ENCODE measurements at places on chromosomes 12 and 14. TPM values are rescaled to one million over a fixed set of nuclear protein-coding genes. Genes with fewer than 3 reads are reported as not detected.

DNA sequence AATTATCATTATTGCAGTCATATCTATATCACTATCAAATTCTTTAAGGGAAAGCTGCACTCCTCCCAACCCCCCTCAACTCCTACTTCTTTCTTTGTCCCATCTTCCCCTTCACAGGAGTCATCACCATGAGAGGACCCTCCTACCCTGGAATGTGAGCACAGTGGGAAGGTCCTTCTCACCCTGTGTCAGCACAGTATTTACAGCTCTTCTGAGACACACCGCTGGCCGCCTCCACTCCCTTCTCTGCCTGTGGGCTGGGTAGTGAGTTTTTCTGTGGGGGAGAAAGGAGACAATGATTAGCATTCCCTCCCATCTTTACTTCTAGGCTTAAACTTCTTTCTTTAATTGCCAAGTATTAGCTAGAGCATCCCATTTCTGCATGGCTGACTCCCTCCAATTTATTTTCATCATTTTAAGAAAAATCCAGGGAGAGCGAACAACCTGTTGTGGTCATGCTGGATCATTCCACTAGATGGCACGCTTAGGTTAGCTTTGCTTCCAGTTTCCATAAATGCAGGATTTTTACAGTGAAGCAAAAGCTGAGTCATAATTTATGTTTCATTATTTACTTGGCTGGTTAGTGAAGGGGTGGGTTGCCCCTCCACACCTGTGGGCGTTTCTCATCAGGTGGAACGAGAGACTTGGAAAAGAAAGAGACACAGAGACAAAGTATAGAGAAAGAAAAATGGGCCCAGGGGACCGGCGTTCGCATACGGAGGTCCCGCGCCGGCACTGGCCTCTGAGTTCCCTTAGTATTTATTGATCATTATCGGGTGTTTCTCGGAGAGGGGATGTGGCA is 188.5 kb downstream of the ALX1 start:
- peak; percentile 48 for DNase-seq

The RTL1 gene
- not detected for total RNA-seq

- no peak for DNase-seq
These were observed 154.7 kb downstream of the DACT1 start for GRCh38 chr14:58792416-58792815.

The ANKS1B gene
- 0.10 TPM for total RNA-seq

DNA sequence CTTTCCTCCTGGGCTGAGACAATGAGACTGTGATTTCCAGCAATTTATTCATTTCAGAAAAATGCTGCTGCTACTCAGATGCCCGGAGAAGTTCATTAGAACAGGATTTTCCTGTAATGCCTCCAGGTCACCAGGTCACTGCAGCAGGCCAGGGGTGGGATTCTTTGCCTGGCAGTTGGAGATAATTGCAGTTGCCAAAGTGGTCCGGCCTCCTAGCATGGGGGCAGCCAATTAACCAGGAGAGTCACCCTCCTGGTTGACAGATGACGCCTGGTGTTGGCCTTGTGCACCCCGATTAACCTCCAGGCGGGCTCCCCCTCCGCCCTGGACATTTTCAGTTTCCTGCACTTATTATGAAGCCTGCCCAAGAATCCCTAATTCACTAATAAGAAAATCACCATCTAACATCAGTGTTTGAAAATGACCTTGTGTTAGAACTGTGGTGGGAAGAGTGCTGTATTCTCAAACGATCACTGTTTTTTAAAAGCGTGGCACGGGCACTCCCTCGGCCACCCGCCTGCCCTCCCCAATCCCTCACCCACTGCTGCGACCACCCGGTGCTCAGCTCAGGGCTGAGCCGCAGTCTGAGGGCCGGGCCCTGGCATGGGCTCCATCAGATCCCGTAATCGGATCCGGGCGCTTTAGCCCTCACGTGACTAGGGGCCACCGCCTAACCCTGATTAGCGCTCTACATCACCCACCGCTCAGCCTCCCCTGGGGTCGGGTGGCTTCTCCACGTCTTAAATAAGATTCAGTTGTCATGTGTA is 12.9 kb downstream of the RIMBP2 start:
- no peak for DNase-seq

DNA sequence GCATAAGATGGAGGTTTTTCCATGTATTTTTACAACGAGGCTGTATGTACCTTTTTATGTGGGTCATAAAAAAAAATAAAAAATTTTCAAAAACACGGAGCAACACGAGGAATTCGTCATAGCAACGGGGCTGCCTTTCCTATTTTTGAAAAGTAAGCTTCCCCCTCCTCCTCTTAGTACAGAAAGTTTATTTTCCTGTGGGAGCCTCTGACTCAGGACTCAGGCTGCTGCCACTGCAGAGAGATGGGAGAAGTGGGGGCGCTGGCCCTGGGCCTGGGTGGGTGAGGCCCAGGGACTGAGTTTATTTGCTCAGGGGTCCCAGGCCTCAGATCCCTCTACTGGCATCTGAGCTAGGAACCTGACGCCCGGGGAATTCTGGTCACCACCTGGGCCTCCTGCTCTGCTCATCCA is 10.2 kb upstream of the CMKLR1 start:
- DNase-seq = no peak

DNA sequence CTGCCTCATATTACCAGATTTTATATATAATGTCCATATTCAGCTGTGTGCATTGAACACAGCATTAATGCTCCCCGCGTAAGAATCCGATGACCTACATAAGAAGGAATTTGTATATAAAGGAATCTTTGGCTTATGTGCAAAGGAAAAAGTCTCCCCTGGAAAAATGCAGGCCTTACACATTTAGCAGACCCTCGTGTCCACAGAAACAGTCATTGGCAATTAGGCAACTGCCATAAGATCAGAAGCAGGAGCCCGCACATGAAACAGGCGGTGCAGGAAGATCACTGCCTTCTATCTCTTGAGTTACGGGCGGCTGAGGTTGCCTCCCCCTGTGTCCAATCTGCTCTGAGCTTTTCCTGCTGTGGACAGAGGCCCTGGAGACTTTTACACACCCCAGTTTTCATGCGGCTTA is 63.2 kb upstream of the RFX4 start:
- no peak for DNase-seq

DNA sequence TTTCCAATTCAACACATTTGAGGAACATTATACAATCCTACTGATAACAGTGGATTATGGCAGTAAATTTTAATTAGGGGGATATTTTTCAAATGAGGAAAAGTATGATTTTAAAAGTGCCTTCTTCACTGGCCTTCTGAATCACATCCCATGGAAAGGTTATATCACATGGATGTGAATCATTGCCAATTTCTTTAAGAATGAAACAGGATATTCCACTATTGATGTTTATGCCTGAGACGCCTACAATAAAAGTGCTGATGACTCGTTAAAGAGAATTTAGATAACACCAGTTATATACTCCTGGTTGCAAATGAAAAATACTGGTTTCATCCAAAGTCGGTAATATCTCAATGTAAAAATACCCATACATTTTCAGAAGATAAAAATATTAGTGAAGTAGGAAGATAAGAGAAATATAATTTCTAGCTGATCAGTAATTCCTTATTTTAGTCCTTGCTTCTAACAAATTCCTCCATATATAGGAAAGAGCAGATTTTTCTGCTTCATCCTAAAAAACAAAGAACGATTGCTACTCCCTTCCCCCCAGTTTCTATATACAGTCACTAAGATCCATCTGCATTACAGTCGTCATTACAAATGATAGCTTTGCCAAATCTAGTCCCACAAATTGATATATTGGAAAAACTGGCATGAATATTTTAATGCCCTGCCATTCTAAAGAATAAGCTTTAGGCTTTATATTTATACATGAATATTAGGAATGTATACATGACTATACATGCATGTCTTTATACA is 139.5 kb upstream of the SOX5 start:
- no peak for DNase-seq

The AGAP2 gene
- total RNA-seq = not detected

GRCh38 chr12:16018306-16018705 is 107.2 kb downstream of the DERA start:
- no peak for DNase-seq

The TMEM229B gene
- 0.20 TPM for total RNA-seq

DNA sequence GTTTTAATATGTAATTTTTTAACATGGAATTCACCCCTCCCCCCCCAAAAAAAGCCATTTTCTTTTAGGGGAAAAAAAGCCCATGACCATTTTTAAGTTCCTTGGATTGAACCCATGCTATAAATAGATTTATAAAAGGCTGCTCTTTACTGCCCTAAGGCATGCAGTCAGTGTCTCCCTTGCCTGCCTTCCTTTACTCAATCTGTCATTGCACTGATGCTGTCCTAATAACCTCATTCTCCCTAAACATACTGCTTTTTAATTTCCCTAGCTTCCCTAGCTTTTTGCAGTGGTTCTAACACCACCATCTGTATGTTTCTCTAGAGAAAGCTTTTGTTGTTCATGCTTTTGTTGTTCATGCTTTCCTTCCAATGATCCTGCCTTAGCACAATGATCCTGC is 83.0 kb downstream of the SLC2A13 start:
- no peak for DNase-seq

GRCh38 chr14:60931218-60931617 is 49.7 kb downstream of the TRMT5 start:
- DNase-seq = no peak

GRCh38 chr12:88298014-88298682 is 156.0 kb downstream of the TMTC3 start:
- no peak for DNase-seq

- peak; percentile 69 for DNase-seq
These were observed 19.1 kb upstream of the DHRS7 start for GRCh38 chr14:60184146-60184904.

- no peak for DNase-seq
These were observed 885.0 kb upstream of the MDGA2 start for GRCh38 chr14:48560421-48560820.

The KCNMB4 gene
- total RNA-seq = 2.0 TPM

GRCh38 chr12:6070472-6071257 is 53.8 kb downstream of the VWF start:
- no peak for DNase-seq

The NOS1 gene
- total RNA-seq = not detected

DNA sequence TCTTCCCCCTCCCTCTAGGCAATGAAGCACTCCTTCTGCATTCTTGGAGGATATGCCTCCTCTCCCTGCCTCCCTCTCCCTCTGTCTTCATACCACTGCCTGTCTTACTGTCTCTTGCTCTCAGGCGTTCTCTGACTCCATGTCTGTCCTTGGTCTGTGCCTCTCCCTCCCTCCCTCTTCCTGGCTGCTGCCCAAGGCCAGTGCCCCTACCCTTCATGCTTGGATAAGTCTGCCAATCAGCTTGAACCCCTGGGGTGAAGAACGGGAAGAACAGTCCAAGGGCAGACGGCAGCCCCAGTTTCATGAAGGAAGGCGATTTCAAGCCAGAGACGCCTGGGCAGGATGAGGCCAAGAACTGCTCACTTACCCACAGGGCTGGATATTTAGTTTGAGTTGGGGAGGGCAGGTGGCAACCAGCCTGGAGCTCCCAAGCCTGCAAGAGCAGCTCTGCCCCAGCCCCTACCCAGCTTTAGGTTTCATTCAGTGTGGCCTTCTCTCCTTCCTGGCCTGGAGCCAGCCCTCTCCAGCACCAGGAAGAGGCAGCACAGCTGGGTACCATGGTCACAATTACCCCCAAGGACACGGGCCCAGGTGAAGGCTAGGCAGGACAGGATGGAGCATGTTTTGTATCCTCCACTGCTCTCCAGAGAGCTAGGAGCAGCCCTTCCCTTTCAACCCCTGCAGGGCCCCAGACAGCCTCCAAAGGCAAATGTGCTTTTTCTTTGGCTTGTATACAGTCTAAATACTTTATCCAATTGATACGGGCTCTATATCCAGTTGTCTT is 35.8 kb upstream of the LTBP2 start:
- DNase-seq = no peak

- DNase-seq = no peak
These were observed 347.5 kb upstream of the SFSWAP start for GRCh38 chr12:131363393-131363792.

- no peak for DNase-seq
These were observed 53.4 kb downstream of the ZFC3H1 start for GRCh38 chr12:71610031-71610795.

- DNase-seq = no peak
These were observed 33.6 kb downstream of the TMEM233 start for GRCh38 chr12:119627019-119627643.

The OR6J1 gene
- not detected for total RNA-seq

- peak; percentile 28 for DNase-seq
These were observed 214.9 kb downstream of the ADAMTS20 start for GRCh38 chr12:43336962-43337555.

The KRT82 gene
- not detected for total RNA-seq

DNA sequence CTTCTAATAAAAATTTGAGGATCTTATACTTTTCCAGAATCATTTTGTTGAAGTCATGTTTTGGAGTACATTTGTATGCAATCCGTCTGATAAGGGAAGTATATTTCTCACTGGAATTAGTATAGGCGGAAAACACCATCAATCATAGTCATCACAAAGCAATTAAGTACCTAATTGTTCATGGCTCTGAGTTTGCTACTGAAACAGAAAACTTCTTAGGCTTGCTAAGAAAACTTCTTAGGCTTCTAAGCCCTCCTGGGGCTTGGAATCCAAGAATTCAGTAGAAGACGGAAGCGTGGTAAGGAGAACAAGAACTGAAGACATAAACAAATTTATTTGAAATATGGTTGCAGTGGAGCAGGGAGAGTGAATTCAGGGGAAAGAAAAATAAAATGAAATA is 636.3 kb downstream of the DIO2 start:
- no peak for DNase-seq

The A2ML1 gene
- not detected for total RNA-seq

DNA sequence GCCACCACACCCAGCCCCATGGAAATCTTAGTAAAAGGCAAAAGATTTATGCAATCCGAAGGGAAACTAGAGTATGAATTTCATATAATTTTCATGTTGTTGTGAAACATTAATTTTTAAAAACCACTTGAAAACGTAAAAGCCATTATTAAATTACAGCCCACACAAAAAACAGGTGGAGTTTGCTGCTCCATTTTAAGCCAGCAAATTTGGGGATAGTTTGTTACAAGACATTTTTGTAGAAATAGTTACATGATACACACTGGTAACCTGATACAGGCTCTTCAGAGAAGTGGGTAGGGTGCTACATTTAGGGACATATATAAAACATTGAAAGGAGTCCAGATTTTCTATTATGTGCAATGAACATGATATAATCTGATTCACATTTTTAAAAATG is 17.6 kb downstream of the GNPTAB start:
- DNase-seq = no peak

DNA sequence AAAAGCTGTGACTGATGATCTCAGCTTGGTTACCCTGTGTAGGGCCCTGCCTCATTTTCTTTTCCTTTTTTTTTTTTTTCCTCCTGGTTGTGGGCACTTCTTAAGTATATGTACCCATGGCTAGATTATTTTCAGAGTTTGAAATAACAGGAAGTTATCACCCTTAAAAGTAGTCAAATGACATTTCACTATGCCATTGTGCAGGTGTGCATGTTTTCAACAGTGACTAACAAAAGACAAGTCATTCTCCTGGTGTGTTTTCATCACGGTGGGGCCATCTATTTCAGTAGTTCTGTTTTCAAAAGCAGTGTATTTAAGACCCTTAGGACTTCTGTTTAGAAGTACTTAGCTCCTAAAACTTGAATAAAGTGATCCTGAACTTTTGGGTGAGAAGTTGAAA is 15.0 kb downstream of the GABARAPL1 start:
- no peak for DNase-seq

The NINJ2 gene
- not detected for total RNA-seq

Data from NCI-H460 (cell line).